Smooth muscle cell of the umbilical artery (primary cell): ENCODE measurements at places on chromosomes 5 and 9. TPM values are rescaled to one million over a fixed set of nuclear protein-coding genes. Genes with fewer than 3 reads are reported as not detected.

Gene ACOT12
- total RNA-seq, result 0.23 TPM in 1 of 2 replicates, not detected in the other

Gene PBX3
- total RNA-seq, result 23.8 and 37.6 TPM in 2 replicates

Gene PDGFRB
- total RNA-seq, result 69.6 and 88.5 TPM in 2 replicates

Gene ALDH1A1
- 141 and 164 TPM in 2 replicates for total RNA-seq

Gene CLIC3
- total RNA-seq, result 2.5 and 3.3 TPM in 2 replicates

Gene CSF1R
- 0.28 and 0.89 TPM in 2 replicates for total RNA-seq

Gene DAPK1
- total RNA-seq, result 10.9 and 12.5 TPM in 2 replicates

Gene FAT2
- under 0.01 and 0.05 TPM in 2 replicates for total RNA-seq

Gene ALDOB
- not detected in 2 replicates for total RNA-seq

Gene PCDHGA5
- total RNA-seq, result 0.89 and 0.92 TPM in 2 replicates

Gene SCGB3A2
- not detected in 2 replicates for total RNA-seq

Gene SHOC1
- total RNA-seq, result under 0.01 and 0.09 TPM in 2 replicates

Gene KCTD16
- 5.4 and 33.0 TPM in 2 replicates for total RNA-seq

Gene OR1Q1
- total RNA-seq, result not detected in 2 replicates

Gene RGS7BP
- 0.18 and 0.30 TPM in 2 replicates for total RNA-seq

Gene PCDHGA1
- total RNA-seq, result 0.69 and 0.89 TPM in 2 replicates

Gene WHRN
- total RNA-seq, result 2.3 and 2.7 TPM in 2 replicates

Gene SPEF2
- 3.6 and 4.5 TPM in 2 replicates for total RNA-seq

Gene FBN2
- total RNA-seq, result 87.6 and 217 TPM in 2 replicates

Gene SNCB
- 0.18 TPM in 1 of 2 replicates, not detected in the other for total RNA-seq

Gene KIF20A
- 3.9 and 27.8 TPM in 2 replicates for total RNA-seq

Gene CCL21
- not detected in 2 replicates for total RNA-seq

Gene P4HA2
- total RNA-seq, result 756 and 933 TPM in 2 replicates

Gene SPATA31E1
- total RNA-seq, result not detected in 2 replicates

Gene SMIM3
- total RNA-seq, result 143 and 233 TPM in 2 replicates

Gene MYMK
- total RNA-seq, result not detected in 2 replicates

Gene SEMA5A
- 19.3 and 26.1 TPM in 2 replicates for total RNA-seq

Gene CACNA1B
- total RNA-seq, result under 0.01 and 0.09 TPM in 2 replicates

Gene PRR16
- total RNA-seq, result 1.2 and 1.8 TPM in 2 replicates

Gene KIF4B
- 0.09 TPM in 1 of 2 replicates, not detected in the other for total RNA-seq

Gene MAMDC4
- total RNA-seq, result 2.7 and 4.0 TPM in 2 replicates

Gene DDX4
- total RNA-seq, result 0.05 TPM in 1 of 2 replicates, not detected in the other

Gene ANKDD1B
- total RNA-seq, result 1.5 and 1.6 TPM in 2 replicates

Gene GABRA1
- total RNA-seq, result 0.30 TPM in 1 of 2 replicates, not detected in the other

Gene PAPPA
- total RNA-seq, result 211 and 268 TPM in 2 replicates

Gene TPRN
- 6.2 and 8.9 TPM in 2 replicates for total RNA-seq

Gene BNIP1
- 20.1 and 25.8 TPM in 2 replicates for total RNA-seq

Gene SLC34A1
- not detected in 2 replicates for total RNA-seq

Gene RANBP6
- 43.7 and 52.5 TPM in 2 replicates for total RNA-seq

Gene LVRN
- total RNA-seq, result 0.51 and 0.59 TPM in 2 replicates

Gene ARID3C
- 0.18 TPM in 1 of 2 replicates, not detected in the other for total RNA-seq

Gene SPAAR
- 0.14 TPM in 1 of 2 replicates, not detected in the other for total RNA-seq

Gene FASTKD3
- total RNA-seq, result 12.2 and 13.6 TPM in 2 replicates

Gene PCDHGC3
- 38.6 and 69.3 TPM in 2 replicates for total RNA-seq

Gene CFAP90
- total RNA-seq, result 0.23 and 0.30 TPM in 2 replicates

Gene DNAJC25
- 10.5 and 11.9 TPM in 2 replicates for total RNA-seq

Gene FSD1L
- 6.8 and 8.7 TPM in 2 replicates for total RNA-seq

Gene PCDHGB7
- 8.3 and 10.1 TPM in 2 replicates for total RNA-seq

Gene SPINK6
- total RNA-seq, result not detected in 2 replicates

Gene DRD1
- total RNA-seq, result under 0.01 TPM in 1 of 2 replicates, not detected in the other

Gene PCDHGB1
- 3.3 TPM in 2 replicates for total RNA-seq

Gene NIPSNAP3A
- 37.9 and 42.2 TPM in 2 replicates for total RNA-seq

Gene NPR3
- 1.2 and 2.1 TPM in 2 replicates for total RNA-seq

Gene CCNJL
- total RNA-seq, result 3.3 and 4.1 TPM in 2 replicates

Gene TMEM174
- not detected in 2 replicates for total RNA-seq

Gene ECM2
- total RNA-seq, result 0.59 and 0.65 TPM in 2 replicates
